ENCODE measurements at places on chromosomes 1 and 21.

DNA sequence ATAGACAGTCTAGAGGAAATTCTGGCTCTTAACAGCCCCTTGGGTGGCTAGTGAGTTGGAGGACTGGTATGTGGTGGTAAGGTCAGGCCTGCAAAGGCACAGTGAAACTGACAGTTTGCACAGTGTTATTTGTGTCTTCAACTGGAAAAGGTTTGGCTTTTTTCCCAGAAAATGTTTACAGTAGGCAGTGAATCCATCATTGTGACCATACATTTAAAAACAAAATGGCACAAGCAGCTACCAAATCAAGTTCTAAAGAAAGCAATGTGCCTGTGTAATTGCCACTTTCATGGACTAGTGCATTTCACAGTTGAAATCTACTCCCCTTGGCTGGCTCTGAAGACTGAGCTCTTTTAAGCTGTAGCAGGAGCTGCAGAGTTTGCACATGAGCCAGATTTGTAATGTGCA lies 24.8 kb downstream of the ATPAF1 start:
- no peak for DNase-seq

DNA sequence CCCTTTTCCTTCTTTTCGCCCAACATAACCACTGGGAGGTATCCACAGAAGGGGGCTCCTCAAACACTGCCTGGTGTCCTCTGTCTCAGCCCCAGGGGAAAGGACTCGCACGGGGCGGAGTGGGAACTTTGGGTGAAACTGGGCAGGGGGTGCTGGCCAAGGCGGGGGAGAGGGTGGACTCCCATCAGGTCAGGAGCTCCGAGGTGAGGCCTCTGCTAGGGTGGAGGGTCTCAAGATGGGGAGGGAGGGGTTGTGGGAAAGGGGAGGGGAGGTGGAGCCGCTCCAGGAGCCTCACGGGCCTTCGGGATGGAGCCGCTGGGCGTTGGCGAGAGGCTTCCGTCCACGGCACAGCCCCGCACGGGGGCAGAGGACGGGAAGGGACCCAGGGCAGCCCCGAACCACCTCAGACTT lies 43.2 kb upstream of the POFUT2 start:
- DNase-seq: no peak

GRCh38 chr1:229365569-229365968 lies 22.7 kb upstream of the CCSAP start:
- DNase-seq: no peak

- no peak for DNase-seq
Observed at GRCh38 chr1:197994907-197995407, 77.8 kb downstream of the LHX9 start.

GRCh38 chr21:45075596-45076244 lies 1.3 kb downstream of the ADARB1 start:
- no peak for DNase-seq

DNA sequence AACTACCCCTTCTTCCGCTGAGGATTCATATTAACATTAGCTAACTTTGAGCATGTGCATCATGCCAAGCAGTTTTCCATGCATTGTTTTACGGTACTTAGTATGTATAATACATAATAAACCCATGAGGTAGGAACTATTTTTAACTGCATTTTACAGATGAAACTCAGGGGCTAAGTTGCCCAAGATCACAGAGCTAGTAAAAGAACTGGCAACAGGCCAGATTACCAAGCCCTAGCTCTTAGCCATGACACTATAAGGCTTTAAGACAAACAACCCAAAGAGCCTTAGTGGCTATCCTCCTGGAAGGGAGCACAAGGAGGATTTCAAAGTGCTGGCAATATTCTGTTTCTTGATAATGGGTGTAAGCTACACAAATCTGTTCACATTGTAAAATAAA lies 6.1 kb downstream of the AK2 start:
- no peak for DNase-seq

- DNase-seq: no peak
Observed at GRCh38 chr21:37459575-37459974, 93.0 kb downstream of the DYRK1A start.

- no peak for DNase-seq
Observed at GRCh38 chr1:31957701-31958674, 19.8 kb upstream of the PTP4A2 start.

- no peak for DNase-seq
Observed at GRCh38 chr21:17854745-17855144, 35.6 kb upstream of the C21orf91 start.

DNA sequence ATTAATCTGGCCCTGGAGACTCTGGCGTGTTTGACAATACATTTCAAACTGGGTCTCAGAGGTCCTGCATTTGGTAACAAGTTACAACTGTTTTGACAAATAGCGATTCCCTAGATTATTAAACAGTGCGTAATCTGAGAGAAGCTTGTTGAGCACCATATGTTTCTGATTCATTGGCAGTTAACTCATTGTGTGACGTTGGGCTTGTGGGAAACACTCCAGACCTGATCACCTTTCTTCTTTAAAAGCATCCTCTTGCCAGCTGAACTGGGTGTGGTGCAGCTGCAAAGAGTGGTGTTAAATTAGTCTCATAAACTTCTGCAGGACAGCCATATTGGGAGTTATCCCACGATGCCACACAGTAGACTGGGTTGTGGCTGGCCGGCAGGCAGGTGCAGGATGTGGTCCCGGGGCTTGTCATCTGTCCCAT lies 82.7 kb downstream of the CDC7 start:
- DNase-seq: peak; percentile 21

DNA sequence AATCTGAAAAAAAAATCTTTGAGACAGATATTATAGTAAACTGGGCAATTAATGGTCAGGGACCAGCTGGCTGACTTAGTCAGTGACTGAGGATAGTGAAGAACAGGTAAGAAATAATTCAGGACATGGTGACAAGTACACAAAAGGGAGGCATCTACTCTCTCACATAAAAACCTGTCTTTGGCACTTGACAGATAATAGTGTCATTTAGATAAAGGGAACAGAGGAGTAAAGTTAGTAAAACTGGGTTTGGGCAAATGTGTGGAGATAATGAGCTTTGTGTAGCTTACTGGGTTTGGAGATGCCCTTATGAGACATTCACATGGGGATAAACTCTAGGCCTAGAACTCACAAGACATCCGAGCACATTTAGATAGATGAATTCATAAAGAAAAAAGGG lies 4.0 kb downstream of the SSX2IP start:
- DNase-seq: no peak

DNA sequence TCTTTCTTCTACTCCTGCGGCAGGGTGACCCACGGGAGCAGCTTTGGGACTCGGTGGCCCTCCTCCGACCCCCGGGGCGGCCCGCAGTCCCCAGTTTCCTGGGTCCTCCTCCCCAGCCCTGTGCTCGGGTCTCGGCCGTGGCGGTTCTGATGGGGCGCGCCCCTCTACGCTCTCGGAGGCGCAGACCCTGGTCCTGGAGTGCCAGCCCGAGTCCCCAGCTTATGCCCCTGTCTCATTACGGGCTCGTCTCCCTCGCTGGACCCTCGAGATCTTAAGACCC lies 430 bp downstream of the BTG2 start:
- DNase-seq: no peak

- DNase-seq: no peak
Observed at GRCh38 chr1:15966081-15966955, 9.6 kb downstream of the ZBTB17 start.

DNA sequence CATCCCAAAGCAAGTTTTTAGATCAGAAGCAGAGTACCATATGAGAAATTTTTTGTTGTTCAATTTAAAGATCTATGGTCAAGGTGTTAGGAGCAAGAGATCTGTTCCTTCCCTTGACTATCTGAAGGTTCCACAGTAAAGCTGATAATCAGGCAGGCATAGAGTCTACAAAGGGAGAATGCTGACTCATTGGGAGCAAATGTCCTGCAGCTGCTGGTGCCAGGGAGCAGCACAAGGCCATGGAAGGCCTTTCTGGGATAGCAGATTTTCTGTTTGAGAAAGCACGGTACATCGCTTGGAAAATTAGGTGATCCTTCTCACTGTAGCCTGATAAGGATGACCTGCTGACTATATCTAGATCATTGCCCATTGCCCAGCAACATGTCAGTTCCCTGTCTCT lies 210.1 kb upstream of the C1orf87 start:
- DNase-seq: no peak

DNA sequence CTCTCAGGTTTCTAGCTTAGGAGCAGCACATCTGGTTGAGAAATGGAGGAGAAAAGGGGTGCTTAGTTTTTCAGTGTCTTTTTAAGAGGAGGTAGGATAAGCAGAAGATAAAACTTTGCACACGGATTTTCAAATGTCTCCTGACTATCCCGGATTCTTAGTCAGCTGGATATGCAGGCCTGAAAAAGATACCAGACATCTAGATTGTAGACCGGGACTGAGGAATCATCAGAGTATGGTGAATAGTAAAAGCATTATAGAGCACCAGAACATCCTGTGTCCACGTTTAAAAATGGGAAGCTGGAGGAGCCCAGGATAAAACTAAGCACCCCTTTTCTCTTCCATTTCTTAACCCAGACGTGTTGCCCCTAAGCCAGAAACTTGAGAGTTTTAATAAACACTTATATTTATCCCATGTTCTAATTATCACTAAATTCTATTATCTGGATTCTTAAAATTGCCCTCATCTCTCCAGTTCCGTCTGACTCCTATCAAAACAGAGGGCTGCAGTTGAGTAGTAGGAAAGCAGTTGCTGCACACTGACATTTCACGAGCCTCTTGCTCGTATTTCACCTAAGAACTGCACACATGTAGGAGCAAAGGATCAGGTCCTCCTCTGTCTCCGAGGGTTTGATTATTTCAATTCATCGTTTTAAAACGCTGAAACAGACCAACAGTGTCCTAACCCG lies 609 bp downstream of the PIGK start:
- DNase-seq: no peak

GRCh38 chr1:82560566-82560965 lies 759.8 kb downstream of the ADGRL2 start:
- no peak for DNase-seq

DNA sequence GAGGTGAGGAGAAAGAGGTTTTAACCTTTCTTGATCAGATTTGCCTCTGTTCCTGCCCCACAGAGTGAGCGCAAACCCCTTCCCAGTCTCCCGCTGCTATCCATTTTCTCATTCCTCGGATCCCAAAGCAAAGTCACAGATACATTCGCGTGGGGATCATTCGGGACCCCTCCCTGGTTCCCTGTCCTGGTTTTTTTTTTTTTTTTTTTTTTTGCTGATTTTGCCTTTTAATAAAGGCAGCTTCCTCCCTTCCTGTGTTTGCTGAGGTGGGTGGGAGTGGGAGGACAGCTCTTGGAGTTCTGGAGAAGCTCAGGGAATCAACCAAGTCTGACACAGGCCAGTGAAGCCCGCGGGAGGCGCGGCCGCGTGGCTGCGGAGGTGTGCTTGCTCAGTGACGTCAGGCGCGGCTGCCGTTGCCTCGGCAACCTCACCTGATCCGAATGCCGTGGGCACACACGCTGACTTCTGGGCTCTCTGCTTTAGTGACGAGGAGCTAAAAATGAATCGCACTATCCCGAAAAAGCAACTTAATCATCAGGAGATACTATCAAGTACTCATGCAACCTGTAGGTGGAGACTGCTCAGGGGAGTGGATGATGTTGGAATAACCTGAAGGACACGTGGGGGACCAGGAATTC lies 106.4 kb downstream of the TBX19 start:
- DNase-seq: no peak

GRCh38 chr1:84402060-84402459 lies 3.8 kb downstream of the DNASE2B start:
- DNase-seq: no peak

DNA sequence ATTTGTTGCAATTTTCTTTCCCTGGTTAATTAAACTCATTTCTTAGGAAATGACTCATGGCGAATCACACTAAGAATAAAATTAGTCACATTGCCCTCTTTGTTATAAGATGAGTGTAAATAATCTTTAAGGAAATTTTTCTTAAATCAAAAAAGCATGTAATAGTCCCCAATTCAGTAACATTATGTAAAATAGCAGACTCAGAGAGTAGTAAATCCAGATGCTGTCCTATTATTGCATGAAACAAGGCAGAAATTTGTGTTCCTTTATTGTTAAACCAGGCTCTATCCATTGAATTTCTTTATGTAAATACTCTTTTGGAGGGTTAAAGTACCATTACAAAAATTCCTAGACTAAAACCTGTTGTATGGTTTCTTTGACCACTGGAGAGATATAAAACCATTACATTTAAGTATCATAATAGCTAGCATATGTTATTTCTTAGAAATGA lies 154.5 kb upstream of the C1orf87 start:
- no peak for DNase-seq

- DNase-seq: no peak
Observed at GRCh38 chr1:113205980-113206766, 133.2 kb downstream of the LRIG2 start.

- DNase-seq: no peak
Observed at GRCh38 chr1:155253208-155253607, 2.1 kb downstream of the ENTREP3 start.

GRCh38 chr1:82464362-82465001 lies 663.7 kb downstream of the ADGRL2 start:
- DNase-seq: peak; percentile 77

GRCh38 chr1:55384637-55385036 lies 169.5 kb upstream of the USP24 start:
- no peak for DNase-seq

- DNase-seq: no peak
Observed at GRCh38 chr1:115204513-115204912, 115.2 kb upstream of the TSPAN2 start.

GRCh38 chr1:64215576-64215975 lies 12.2 kb downstream of the UBE2U start:
- no peak for DNase-seq

GRCh38 chr1:31381394-31382294 lies 8.8 kb upstream of the FABP3 start:
- no peak for DNase-seq

DNA sequence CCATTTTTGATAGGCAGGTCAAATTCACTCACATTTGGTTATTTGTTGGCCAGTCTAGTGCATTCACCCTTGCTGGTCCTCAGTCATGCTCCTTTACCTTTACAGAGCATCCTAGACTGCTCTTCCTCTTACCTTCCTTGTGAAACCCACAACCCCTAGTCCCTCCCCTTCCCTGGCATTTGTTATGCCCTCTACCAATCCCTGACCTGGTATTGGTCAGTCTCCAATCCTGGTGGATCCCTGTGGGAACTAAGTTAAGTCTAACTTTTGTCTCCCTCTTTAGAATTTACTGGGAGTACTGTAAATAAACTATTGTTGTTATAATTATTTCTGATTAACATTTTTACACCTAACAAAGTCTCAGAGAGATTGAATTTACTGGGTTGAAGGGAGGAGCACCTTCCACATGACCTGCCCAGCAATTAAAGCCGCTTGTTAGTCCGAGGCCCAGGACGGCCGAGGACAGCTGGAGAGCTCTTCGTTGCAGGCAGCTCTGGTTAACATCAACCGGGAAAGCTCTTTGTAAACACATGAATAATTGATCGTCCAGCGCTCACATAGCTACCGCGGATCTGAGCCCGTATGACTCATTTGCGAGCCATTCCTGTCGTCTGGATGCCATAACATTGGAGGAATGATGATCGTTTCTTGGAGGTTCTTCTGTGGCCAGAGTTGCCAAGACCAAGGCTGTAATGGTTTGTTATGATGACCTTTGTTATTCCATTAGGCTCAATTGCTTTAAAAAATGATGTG lies 31.9 kb downstream of the MTARC1 start:
- no peak for DNase-seq

GRCh38 chr1:89670711-89671110 lies 37.8 kb downstream of the LRRC8C start:
- no peak for DNase-seq
